ENCODE measurements at places on chromosomes 16 and 17.

GRCh38 chr16:68767581-68767980 is 30.5 kb downstream of the CDH1 start:
- no peak for DNase-seq

GRCh38 chr17:82418001-82418986 is at the start of the genes HEXD and OGFOD3:
Gene HEXD (plus strand): TSS chr17:82418347. CDS start chr17:82419800, 1,453 bp downstream.
Gene OGFOD3 (minus strand): TSS chr17:82418586. CDS start chr17:82418485, 101 bp downstream.
- DNase-seq: peak; percentile 90

- DNase-seq: no peak
Measured at GRCh38 chr16:64167936-64168335, 953.9 kb downstream of the CDH11 start.

DNA sequence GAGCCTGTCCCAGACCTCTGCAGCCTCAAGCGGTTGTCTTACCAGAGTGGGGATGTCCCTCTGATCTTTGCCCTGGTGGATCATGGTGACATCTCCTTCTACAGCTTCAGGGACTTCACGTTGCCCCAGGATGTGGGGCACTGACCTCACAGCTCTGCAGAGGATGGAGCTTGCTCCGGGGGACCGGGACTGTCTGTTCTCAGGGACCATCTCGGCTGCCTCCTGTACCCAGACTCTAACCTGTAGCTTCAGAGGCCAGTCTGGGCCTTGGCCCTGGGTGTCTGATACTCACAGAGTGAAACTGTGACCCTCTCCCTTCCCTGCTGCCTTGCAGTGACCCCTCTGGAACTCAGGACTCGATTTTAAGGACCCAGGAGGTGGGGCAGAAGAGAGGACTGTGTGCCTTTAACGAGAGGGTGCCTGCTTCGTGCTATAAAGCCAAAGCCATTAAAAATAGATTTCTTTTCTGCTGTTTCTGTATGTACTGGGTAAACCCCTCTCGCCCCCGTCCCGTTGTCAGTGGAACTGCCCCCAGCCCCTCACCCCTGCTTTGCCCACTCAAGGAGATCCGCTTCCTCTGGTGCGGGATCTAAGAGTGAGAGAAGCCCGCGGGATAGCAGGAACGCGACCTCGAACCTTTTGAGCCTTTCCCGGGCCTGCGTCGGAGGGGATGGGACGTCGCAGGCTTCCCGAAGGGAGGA is 1.1 kb upstream of the LLGL2 start:
- DNase-seq: no peak

DNA sequence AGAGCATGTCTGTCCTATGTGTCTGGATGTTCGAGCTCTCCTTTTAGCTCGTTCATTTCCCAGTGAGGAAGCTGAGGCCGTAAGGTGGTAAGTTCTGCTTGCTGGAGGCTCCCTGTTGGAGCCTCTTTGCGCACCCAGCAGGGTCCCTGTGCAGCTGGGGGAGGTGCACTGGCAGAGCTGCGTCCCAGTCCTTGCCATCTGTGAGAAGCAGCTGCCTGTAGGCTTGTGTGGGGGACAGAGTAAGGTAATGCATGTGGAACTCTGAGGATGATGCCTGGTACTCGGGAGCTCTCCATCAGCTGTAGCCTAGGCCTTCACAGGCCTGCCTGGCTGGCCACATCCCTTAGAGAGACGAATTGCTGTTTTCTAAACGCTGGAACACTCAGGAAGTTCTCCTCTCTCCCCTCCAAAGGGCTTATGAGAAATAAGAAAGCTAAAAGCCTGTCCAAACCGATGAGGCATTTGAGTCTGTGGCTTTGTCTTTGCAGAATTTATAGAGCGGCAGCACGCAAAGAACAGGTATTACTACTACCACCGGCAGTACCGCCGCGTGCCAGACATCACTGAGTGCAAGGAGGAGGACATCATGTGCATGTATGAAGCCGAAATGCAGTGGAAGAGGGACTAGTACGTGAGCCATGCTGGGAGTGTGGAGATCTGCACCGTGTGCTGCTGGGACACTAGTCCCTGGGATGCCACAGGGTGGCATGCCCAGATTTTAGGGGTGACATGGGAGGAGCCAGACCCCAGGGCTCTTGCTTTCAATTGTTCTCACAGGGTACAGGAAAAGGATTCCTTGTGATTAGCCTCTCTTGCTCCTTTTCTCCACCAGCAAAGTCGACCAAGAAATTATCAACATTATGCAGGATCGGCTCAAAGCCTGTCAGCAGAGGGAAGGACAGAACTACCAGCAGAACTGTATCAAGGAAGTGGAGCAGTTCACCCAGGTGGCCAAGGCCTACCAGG is 1.6 kb downstream of the NDUFB10 start:
- no peak for DNase-seq

DNA sequence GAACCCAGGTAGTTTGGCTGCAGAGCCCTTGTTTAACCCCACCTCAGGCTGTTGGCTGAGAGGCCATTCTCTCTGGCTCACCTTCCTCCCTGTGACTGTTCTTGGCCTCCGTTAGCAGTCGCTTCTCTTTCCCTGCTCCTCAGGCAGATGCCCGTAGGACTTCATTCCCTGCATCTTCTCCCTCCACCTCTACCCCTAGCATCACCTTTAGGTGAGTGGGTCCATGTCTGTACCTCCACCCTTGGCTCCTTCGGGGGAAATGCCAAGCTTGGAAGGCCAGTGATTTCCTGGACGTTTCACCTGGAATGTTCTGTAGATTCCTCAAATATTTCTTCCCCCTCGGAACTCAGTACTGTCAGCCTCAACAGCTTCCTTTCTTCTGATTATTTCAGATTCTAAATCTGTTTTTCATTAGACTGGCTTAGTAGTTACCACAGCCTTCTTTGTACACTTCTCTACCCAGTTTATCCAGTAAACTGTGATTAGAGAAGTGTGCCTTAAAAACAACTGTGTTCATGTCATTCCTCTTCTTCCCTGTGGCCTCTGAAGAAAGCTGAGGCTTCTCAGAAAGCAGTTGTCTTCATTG is 227.9 kb downstream of the MSI2 start:
- no peak for DNase-seq

- DNase-seq: no peak
Measured at GRCh38 chr17:2085648-2085949, 30.7 kb downstream of the HIC1 start.

GRCh38 chr16:2895813-2896212 is 12.8 kb downstream of the FLYWCH2 start:
- DNase-seq: no peak

- no peak for DNase-seq
Measured at GRCh38 chr16:87780385-87780989, 14.7 kb upstream of the KLHDC4 start.

DNA sequence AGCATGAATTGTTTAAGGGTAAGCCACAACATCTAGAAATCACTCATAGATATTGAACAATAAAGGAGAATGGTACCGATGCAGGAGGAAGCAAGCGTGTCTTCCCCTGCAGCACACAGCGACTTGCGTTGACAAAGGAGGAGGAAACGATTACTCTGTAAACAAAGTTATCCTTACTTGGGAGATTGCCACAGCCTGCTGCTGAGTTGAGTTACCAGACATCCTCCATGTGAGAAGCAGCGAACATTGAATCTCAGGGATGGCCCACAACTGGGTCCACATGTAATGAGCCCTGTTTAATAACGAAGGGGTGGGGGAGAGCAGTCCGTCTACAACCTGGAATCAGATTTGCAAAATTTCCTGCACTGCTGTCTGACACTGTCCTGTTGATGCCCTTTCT is 27.7 kb downstream of the CLUH start:
- DNase-seq: no peak

DNA sequence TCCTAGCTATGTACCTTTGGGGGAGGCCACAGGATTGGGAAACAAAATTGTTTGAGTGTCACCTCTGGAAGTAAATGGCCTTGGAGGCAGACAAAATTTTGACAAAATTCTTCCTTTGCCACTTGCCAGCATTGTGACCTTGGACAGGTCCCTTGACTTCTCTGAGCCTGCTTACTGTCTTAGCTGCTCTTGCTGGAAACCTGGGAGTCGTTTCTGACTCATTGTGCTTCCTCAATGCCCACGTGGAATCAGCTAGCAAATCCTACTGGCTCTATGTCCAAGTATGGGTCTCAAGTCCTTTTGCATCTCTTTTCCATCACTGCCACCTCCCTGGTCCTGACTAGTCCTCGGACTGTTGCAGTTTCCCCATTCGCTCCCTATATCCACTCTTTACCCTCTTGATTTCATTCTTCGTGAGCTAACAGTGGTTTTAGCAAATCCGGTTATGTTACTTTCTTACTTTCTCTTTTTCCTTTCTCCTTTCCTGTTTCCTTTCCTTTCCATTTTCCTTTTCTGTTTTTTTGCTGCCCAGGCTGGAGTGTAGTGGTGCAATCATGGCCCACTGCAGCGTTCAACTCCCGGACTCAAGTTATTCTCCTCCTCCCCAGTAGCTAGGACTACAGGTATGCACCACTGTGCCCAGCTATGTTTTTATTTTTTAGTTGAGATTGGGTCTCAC is 68.1 kb upstream of the LGALS9 start:
- DNase-seq: no peak

- DNase-seq: no peak
Measured at GRCh38 chr16:6704306-6704930, 628.2 kb upstream of the RBFOX1 start.

DNA sequence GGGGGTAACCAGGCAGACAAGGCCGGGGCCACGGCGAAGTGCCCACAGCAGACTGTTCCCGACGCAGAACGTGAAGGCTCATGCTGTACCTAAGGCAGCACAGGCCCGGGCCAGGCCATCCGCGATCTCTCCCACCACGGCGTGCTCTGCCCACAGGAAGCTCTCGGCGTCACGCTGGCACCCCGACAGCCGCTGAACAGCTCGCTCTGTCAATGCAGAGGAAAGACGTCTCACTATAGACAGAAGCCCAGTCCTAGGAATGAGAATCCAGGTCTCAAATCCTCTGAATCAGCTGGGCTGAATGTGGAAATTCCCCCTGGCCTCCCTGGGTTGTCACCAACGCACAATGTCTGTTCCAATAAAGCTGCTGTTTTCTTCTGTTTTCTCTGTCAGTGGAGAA is 21.4 kb downstream of the SERPINF1 start:
- no peak for DNase-seq

DNA sequence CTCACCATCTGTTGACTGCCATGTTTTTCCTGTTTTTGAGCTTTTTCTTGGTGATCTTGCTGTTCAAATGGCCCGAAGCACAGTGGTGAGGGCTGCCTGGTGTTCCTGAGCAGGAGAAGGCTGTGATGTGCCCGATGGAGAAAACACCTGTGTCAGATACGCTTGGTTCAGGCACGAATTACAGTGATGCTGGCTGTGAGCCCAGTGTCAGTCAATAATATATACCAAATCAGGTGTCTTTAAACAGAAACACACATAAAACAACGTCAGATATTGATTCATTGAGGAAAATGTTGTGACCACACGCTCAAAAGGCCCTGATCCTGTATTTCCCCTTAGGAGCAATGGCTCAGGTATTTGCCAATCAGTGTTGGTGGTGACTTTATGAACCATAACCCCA is 111.7 kb downstream of the SDR42E1 start:
- no peak for DNase-seq

DNA sequence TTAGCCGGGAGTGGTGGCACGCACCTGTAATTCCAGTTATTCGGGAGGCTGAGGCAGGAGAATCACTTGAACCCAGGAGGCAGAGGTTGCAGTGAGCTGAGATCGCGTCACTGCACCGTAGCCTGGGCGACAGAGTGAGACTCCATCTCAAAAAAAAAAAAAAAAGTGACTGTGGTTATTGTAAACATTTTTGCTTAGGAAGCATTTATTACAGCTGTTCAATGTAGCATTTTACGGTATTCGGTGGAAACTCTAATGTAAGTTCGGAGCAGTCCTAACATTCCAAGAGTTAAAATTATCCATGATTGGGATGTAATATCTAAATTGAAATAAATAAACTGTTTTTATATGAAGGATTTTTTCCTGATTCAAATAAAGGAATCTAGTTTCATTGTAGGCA is 254.8 kb upstream of the HSBP1 start:
- DNase-seq: no peak

DNA sequence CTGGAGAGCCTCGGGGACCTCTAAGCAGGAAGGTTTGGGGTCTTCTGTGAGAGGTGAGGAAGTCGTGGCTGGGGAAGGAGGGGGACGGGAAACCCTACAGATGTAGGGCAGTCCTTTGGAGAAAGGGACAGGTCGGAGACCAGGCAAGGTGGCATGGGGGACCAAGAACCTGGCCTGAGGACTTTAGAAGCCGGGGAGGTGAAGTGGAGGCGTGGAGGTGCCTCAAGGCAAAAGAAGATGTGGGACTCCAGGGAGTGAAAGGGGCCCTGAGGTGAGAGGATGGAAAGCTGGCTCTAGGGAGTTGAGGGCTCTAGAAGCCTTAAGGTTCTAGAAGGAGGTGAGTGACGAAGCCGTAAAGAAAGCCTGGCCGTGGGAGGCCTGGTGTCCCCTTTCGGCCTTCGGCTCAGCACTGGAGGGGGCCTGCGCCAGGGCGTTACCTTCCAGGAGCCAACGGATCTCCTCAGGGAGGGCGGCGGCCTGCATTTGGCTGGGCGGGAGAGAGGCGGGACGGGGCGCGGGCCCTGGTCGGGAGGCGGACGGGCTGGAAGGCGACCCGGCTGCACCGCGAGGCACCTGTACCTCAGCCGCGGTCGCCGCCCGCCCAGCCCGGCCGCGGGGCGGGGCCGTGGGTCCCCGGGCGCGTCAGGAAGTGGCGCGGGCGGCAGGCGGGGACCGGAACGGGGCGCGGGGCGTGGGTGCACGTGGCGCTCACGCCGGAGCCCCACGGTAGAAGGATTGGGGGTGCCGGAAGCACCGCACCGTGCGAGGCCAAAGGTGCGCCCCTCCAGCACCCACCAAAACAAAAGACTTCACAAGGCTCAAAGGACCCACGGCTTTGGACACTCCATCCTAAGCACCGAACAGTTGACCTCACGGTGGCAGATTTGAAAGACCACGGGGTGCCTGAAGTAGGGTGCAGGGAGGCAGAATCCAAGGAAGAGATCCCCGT is at the start of gene SKAP1:
Gene SKAP1 (minus strand): TSS at position 577 of the 949 bp plus-strand sequence.
- no peak for DNase-seq

DNA sequence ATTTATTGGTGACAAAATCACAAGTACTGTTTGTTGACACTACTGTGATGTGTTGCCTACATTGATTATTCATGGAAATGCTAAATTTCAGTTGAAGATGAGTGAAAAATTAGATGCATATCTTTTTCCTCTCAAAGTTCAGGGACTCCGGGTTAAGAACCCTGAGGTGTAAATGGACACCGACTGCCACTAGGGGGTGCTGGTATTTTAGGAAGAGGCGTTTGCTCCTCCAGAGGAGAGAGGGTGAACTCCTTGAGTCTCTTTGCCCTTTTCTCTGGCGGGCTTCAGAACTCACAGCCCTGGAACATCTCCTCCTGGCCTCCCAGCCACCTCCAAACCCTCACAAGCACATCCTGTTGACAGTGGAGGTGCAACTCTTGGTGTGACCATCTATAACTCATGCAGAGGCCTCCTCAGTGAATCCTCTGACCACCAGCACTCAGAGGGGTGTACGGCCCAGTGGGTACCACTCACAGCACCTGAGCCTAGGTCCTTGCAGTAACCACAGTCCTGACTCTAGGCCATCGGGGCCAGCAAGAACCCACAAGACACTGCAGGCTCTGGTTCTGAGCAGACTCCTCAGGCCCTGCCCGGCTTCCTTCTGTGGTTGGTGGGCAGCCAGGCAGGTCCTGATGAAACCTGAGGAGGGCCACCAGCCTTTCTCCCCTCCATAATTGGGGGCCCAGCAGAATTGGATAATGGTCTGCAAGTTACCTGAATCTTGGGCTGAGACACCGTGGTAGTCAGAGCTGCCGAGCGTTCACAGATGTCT is 26.2 kb upstream of the PIK3R5 start:
- DNase-seq: no peak

Data from amygdala (tissue), 56 donors.